Glomerular endothelial cell (primary cell): ENCODE measurements at places on chromosomes 12 and 14.

- DNase-seq = no peak
Observed at GRCh38 chr14:72680853-72681640, 212.9 kb downstream of the DPF3 start.

DNA sequence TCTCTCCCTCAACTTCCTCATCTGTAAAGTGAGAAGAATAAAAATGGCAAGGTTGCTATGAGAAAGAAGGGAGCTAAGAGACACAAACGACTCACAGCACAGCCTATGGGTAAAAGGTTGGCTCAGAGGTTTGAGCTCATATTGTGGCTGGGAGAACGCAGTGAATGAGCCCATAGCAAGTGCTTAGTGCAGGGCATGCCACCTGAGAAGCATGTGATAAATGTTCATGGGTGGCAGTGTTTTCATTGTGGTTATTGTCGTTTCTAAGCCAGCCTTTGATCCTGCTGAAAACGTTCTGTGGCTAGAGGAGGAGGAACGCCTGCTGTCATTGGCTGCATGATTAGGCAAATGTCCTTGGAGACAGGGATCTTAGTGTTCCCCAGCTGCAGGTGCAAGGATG is 150.4 kb downstream of the KSR2 start:
- no peak for DNase-seq

DNA sequence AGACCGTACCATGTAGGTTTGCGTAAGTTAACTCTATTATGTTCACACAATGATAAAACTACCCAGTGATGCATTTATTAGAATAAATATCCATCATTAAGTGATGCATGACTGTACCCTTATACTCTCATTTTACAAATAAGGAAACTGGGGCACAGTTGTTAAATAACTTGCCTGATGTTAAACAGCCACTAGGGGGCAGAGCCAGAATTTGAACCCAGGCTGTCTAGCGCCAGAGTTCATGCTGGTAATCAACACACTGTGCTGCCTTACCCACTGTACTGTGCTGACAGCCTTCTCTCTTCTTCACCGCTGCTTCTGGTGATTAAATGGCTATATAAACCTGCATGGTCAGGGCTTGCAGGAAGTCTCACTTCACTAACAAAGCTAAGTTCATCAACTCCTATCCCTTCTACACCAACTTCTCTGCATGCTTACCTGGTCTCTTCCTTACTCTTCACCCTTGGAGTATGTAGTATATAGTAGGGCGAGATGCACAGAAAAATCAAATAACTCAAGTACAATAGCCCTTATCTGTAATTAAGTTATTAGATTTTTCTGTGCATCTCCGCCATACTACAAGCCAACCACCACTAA is 43.6 kb upstream of the APPL2 start:
- DNase-seq = no peak

DNA sequence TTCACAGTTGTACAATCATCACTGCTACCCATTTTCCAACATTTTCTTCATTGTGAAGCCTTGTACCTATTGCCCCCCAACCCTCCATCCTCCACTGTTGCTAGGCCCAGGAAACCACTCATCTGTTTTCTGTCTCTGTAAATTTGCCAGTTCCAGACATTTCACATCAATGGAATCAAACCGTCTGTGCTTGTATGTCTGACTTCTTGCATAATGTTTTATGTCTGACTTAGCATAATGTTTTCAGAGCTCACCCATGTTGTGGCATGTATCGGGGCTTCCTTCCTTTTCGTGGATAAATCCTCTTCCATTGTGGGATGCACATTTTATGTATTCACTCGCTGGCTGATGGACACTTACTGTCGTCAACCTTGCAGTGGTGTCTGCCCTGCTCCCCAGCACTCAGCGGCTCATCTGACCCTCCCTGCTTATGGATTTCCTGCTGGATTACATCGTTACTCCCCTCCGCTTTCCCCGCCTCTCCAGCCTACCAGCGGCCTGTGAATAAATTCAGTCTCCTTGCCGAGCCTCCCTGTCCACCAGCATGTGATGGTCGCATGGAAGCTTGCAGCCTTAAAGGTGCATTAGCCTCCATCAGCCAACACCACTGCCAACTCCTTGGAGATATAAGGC is 727.6 kb upstream of the TMEM132C start:
- DNase-seq = no peak

DNA sequence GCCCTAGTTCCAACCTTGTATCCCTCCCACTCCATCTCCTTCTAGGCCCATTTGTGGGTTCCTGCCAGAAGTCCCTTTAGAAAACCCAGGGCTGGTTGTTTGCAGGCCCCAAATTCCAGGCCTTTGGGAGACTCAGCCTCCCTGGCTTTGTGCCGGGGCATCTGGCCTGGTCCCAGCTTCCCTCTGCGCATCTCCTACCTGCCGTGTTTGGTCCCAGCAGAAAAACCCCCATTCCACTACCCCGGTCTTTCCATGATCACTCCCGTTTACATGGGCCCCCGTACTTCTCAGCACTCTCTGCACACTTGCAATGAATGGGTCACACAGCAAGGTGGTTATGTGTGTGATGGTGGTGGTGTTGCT is 15.3 kb downstream of the KMT5A start:
- no peak for DNase-seq

DNA sequence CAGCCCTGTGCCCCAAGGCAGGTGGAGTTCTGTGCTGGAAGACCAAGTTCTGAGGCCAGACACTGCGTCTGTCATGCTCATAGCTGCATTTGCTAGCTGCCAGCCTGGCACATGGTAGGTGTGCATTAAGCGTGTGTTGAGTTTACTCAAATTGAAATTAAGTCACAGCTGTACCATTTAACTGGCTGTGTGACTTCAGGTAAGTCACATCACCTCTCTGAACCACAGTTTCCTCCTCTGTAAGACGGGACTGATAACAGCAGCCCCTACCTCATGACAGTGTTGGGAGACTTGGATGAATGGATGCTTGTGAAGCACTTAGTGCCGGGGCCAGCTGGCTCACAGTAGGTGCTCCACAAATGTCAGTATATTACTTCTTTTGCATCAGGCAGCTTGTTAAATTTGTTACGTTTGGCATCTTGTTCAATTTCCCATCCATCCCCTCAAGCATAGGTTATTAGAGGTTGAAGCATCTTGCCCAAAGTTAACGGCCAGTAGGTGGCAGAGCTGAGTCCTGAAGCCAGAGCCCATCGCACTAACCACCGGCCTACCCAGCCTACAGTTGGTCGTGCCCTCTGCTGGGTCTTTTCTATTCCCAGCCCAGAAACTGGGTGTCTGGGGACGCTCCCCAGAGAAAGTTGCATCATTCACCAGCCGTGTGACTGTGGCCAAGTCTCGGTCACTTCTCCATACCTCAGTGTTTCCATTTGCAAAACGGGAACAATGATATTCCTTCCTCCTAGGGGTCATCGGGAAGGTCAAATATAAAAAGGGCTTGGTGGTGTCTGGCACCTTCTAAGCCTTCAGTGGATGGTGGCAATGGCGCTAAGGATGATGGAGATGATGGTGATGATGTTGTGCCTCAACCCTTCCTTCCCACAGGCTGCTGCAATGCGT is 4.5 kb downstream of the DAO start:
- DNase-seq = no peak

DNA sequence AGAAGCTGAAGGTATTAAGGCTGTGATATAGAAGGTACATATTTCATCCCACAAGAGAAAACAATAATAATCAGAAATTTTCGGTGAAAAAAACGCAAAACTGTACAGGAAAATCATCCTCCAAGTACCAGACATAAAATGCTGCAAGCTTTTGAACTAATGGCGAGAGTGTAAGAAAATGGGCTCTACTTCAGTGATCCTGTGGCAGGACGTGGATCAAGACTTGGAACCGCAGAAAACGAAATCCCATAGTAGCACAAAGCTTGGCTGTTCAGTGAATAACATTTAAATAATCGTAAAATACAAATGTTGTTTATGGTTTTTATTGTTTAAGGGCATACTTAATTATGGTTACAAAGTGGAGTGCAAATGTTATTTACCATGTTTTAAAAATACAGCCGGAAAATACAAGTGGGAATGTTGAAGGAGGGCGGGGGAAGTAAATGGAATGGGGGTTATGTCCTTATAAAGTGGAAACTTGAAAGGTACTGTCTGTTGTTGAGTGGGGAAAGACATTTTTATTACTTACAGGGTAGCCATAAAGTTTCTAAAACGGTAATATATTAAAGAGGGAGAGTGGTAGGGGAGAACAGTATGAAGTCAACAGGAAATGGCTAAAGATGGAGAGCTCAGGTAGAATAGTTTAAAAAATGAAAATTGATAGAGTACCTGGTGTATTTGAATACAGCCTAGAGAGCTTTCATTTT is 1.1 kb downstream of the SMIM10L1 start:
- DNase-seq = peak; percentile 39

- DNase-seq = peak; percentile 50
Observed at GRCh38 chr14:102503641-102504327, 5.8 kb downstream of the ANKRD9 start.

GRCh38 chr12:24888813-24889212 is 60.1 kb downstream of the BCAT1 start:
- DNase-seq = no peak

- DNase-seq = no peak
Observed at GRCh38 chr14:44812672-44813071, 149.1 kb downstream of the KLHL28 start.

- no peak for DNase-seq
Observed at GRCh38 chr12:127750076-127750840, 516.7 kb upstream of the TMEM132C start.

DNA sequence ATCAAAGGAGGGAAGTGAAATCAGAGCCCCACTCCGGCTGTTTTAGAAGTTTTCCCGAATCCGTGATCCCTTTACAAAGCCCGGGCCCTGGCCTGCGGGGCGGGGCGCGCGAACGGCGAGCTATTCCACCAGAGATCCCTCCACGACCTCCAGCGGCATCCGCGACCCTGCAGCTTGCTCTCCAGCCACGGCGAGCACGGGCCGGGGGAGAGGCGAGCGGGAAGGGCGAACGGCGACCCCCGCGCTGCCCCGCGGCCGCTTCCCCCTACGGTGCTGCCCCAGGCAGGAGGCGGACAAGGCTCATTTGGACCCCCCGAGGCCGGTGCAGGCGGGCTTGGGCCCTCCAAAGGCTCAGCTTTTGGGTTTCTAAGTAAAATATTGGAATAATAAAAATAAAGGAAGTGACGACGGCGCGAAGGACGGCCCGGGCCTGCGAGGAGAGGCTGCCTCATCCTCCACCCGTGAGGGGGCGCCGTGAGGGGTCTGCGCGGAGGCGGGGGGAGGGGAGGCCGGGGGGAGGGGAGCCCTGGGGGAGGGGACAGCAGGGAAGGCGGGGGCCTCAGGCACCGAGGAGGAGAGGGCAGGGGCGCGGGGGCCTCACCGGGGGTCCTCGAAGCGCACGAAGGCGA is 613 bp downstream of the SRSF9 start:
- no peak for DNase-seq

DNA sequence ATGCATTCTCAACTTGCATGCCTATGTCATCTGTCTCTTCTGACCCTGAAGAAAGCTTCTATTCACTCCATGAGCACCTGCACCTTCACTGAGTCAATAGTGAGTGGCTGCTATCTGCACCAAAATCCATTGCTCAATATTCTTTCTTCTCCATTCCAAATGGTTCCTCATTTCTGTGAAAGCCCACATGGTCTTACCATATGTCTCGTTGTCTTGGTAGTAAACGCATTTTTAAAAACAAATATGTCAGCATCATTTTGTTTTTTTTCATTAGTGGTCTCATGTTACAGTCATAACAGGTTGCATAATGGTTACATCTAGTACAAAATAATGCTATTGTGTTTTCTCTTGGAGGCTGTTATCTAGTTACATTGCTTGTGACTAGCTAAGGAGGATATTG is 106.9 kb upstream of the CPM start:
- DNase-seq = no peak

DNA sequence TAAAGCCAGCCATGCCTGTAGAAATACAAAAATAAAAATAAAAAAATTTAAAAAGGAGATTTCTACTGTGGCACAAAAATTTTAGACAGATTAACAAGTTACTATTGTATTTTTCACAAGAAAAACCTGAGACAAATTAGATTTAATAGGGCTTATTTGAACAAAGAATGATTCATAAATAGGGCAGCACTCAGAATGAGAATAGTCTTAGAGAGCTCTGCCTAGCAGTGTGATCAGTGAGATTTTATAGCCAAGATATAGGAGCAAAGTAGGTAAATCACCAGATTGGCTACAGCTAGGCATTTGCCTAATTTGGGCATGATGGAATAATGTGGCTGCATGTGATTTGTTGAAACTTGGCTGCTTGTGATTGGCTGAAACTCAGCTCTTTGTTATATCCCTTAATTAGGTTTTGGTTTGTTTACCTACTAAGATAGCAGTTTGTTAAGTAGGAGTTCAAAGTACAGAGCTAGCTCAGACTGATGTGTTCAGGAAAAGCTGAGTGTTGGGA is 279.7 kb upstream of the TMTC1 start:
- DNase-seq = no peak

GRCh38 chr12:52307836-52308805 is 13.1 kb downstream of the KRT83 start:
- no peak for DNase-seq

GRCh38 chr12:40580346-40580745 is 111.9 kb upstream of the CNTN1 start:
- no peak for DNase-seq

GRCh38 chr14:35519986-35520385 is 14.0 kb upstream of the INSM2 start:
- DNase-seq = no peak

DNA sequence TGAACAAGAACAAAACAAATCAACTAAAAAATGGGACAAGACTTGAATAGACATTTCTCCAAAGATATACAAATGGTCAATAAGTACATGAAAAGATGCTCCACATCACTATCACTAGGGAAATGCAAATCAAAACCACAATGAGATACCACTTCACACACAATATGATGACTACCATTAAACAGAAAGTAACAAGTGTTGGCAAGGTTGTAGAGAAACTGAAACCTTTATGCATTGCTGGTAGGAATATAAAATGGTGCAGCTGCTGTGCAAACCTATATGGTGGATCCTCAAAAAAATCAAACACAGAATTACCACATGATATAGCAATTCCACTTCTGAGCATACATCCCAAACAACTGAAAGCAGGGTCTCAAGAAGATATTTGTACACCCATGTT is 5.2 kb downstream of the SMAGP start:
- no peak for DNase-seq

GRCh38 chr14:95066427-95066986 is 90.8 kb downstream of the DICER1 start:
- no peak for DNase-seq

- DNase-seq = no peak
Observed at GRCh38 chr14:65173973-65174693, 71.8 kb upstream of the MAX start.

- no peak for DNase-seq
Observed at GRCh38 chr12:113933201-113933786, 32.8 kb downstream of the RBM19 start.

GRCh38 chr12:41286426-41286825 is 98.3 kb downstream of the PDZRN4 start:
- DNase-seq = no peak

GRCh38 chr14:96940009-96940408 is 142.8 kb downstream of the VRK1 start:
- DNase-seq = no peak

GRCh38 chr12:7729746-7730145 is 17.4 kb downstream of the CLEC4C start:
- DNase-seq = no peak
